ENCODE measurements at places on chromosomes 3 and 15. TPM values are rescaled to one million over a fixed set of nuclear protein-coding genes. Genes with fewer than 3 reads are reported as not detected.

Gene LYSMD2
- 10.0 TPM for total RNA-seq

DNA sequence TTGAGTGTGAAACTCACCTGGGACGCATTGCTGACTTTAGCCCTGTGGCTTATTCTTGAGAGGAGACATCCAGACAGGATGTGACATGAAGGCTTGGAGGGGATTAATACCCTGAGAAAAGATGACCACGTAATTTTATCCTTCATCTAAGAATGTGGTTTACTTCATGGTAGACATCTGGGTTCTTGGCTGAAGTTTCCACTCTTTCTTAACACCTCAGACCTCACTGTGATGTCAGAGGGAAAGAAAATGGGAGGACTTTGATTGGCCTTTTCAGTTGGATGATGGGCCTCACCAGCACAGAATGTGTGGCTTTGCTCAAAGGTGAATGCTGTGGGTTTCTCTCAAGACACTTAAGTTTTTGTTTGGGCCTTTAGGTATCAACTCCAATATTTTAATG is 16.5 kb downstream of the GORASP1 start:
- peaks cover 80% of the 10 kb centered on the region for H3K36me3 ChIP-seq
- H3K27me3 ChIP-seq, result no peaks in the 10 kb centered on the region
- no peak overlapping the region for H3K4me3 ChIP-seq
- no peaks in the 10 kb centered on the region for H3K4me1 ChIP-seq
- peak; percentile 31 for DNase-seq
- no peak overlapping the region for H3K27ac ChIP-seq

DNA sequence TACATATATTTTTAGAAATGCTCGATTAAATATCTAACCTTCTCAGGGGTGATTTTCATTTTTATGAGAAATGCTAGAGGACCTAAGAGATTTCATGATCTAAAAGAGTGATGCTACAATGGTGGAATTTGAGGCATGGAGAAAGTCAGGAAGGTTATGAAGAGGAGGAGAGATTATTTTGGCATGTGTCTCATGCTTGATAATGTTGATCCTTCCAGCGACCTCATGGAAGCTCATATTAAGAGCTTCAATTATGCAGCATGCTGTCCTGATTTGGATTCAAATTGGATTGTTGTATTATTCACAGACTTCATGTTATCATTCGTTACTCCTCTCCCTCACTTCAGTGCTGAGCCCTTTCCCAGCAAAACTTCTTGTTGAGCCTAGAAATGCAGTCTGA is 112.5 kb downstream of the RAP2B start:
- H3K36me3 ChIP-seq, result no peaks in the 10 kb centered on the region
- no peaks in the 10 kb centered on the region for H3K27me3 ChIP-seq
- no peak overlapping the region for H3K27ac ChIP-seq
- H3K4me3 ChIP-seq, result no peak overlapping the region

DNA sequence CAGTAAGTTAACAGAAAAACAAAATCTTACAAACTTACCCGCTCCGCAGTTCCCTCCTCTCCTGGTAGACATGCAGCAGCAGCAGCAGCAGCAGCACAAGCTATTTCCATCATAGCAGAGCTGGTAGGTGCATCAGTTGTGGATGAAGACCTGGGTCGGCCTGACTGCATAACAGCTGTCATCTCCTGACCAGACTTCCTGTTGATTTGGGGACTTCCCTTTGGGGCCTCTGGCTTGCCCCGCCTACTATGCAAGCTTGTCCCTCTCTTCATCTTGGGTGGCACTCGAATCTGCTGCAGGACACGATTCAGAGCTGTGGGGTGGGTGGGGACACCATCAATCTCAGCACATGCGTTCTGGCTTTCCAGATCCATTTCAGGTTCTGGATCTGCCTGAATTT is 65.7 kb downstream of the TMCC1 start:
- H3K4me3 ChIP-seq, result no peak overlapping the region
- H3K36me3 ChIP-seq, result no peaks in the 10 kb centered on the region
- H3K27me3 ChIP-seq, result no peaks in the 10 kb centered on the region
- H3K4me1 ChIP-seq, result peaks cover 6% of the 10 kb centered on the region
- no peak for DNase-seq
